SK-MEL-5 (cell line): ENCODE measurements at places on chromosomes 7 and 10.

DNA sequence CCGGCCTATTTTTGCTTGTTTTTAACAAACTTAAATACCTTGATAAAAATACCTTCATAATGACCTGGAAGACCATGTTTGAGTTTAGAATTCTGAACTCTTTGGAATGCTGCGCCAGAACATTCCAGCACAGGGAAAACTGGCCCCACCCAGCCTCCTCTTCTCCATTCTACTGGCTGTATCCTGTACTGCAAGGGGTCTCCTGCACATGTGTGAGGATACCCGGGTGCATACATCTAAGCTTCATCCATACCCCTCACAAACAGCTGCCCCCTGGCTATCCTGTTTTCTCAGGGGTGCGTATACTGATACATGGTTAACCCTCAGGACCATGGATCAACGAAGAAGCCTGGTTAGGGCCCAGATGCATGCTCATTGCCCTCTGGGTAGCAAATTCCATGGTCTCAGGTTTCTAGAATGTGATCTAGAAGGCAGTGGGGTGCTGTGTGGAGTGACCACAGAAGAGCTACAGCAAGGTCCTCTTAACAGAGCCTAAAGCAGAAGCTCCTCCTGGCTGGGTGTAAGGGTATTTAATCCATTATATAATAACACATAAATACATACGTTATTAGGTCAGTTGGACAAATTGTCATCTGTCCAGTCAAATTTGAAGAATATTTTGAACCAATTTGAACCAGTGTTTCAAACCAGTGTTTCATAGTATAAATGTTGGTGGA, 26.1 kb downstream of the HACD1 start:
- no peak for DNase-seq

DNA sequence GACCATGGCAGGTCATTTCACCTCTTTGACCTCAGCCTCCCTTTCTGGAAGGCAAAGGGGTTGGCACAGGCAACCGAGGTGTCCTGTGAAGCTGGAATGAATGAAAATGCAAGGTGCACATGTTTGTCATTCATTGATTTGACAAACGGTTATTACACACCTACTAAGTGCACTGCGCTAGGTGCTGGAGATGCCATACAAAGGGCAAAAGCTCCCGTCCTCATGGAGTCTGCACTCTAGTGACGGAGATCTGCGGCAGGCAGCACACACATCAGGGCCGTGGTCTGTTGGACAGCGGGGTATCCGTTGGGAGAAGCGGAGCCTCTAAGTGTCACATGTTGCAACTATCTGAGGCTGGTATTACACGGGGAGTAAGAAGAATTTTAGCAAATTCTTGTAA, 44.2 kb downstream of the PRF1 start:
- DNase-seq, result no peak

GRCh38 chr7:18684916-18685315, 189.4 kb downstream of the HDAC9 start:
- DNase-seq, result no peak

DNA sequence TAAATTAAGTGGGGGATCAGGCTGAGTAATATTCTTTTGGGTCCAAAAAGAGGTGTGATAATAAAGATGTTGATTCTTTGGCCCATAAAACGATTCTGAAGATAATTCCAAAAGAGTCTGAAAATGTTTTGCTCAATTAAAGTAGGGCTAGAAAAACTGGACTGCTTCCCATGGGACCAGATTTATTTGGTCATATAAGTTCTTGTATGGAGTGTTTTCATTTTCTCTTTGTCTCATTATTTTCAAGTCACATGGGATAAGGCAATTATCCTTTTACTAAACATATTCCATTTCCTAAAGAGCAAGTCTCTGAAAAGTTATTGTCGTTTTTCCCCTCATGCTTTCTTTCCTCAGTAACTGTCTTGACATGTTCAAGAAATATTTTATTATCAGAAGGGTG, 41.5 kb downstream of the CDK6 start:
- DNase-seq, result no peak

GRCh38 chr10:82245157-82245556, 370.2 kb downstream of the NRG3 start:
- DNase-seq, result no peak

DNA sequence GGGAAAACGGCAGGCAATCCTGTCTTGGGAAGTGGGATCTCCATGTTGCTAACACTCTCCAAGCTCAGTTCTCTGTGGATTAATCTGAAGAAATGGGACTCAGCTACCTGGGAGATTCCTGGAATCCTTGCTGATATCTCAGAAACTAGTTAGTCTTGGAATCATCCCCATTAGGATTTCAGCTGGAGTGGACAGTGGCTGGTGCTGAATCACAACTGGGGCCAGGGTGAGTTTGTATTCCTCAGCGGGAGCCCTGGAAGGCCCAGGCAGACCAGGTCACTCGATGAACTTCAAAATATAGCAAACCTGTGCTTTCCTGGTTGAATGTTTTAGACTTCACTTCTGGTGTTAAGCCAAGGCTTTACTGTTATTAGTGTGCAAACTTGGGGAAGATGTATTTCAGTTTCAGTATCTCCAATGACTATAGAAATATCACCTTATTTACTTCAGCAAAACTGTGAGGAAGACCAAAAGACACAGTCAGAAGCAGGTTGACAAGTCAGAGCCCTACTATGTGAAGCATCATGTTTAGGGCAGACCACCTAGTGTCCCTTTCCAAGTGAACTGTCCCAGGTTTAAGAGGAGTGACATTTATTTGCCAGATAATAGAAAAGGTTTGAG, 126.1 kb downstream of the AOAH start:
- DNase-seq, result no peak

GRCh38 chr10:80412486-80412885, 4.1 kb downstream of the PRXL2A start:
- no peak for DNase-seq

GRCh38 chr10:98074315-98074911, 44.0 kb upstream of the CRTAC1 start:
- no peak for DNase-seq

GRCh38 chr7:25262586-25262985, 34.3 kb upstream of the NPVF start:
- no peak for DNase-seq

- peak; percentile 98 for DNase-seq
Observed at GRCh38 chr10:1369665-1370064, 313.5 kb downstream of the WDR37 start.

GRCh38 chr10:100894033-100894432, 18.7 kb upstream of the SLF2 start:
- no peak for DNase-seq

DNA sequence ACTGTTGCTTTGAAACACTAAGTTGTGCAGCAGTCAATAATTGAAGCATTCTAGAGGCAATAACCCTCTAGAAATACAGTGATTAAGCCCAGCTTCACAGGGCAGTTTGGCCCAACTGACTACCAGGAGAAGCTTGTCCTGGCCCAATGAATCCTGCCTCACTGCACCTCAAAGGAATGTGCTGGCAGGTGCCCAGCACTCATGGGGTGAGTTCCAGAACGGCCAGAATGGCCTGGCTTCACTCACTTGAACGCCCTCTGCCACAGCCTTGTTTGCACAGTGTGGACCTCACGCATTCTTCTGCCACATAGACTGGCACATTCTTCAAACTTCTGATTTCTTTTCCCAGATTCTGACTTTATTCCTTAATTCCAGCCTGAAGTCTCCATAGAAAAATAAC, 6.6 kb upstream of the ITIH2 start:
- DNase-seq, result no peak

DNA sequence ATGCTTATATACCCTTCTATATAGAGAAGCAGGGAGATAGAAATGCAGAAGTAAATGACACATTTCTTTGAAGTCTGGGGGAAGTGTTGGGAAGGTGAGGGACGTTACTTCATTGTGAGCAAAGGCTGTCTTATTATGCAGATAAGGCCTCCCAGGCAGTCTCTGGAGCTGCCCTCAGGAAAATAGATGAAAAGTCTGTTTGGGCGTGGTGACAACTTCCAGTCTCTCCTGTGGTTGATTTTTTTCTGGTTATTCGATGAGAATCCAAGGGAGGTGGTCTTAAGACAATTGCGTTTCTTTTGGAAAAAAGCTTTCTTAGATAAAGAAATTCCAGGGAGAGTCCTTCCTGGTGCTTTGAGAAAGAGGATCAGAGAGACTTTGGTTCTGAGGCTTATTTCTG, 84.0 kb downstream of the NEUROD6 start:
- no peak for DNase-seq

DNA sequence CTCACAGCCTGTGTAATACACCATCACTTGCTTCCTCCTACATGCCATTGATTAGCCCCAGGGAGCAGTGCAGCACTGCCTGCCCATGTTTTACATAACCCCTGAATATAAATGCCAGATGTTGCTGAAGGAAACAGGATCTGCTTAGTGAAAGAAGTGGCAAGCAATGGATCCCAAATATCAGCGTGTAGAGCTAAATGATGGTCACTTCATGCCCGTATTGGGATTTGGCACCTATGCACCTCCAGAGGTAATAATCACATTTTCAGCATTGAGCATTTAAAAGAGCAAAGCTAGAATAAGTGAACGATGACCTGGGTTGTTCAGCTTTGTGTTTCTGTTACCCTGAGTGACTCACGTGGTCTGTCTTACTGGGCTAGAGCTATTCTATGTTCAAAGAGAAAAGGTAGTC, at the start of gene AKR1C4:
Gene AKR1C4, plus strand, starts transcription at position 136 of the 412 bp plus-strand sequence. Its CDS starts 31 bp downstream, at position 167.
- DNase-seq, result no peak

DNA sequence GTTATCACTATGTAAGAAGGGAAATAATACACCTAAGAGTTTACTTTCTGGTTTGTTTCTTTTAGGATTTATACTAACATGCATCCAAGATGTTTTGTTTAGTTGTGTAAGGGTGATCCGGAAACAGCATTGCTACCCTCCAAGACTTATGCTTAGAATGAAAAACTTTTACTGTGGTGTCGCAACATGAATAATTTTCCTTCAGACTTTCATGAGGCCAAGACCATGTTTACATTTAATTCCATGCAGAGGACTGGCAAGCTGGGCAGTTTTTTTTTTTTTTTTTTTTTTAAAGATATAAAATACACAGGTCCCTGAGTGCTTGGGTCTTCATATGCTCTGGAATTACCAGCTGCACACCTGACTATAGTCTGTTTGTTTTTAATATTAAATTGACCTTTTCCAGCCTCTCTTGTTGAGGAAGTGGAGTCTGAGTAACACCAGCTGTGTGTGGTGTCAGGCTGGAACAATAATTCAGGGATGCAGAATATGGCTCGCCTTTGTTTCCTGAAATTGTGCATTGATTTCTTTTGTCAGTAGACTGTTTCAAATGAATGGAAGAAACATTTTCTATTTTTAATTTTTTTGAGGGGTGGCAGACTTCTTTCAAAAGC, 81.7 kb downstream of the ST7 start:
- no peak for DNase-seq

DNA sequence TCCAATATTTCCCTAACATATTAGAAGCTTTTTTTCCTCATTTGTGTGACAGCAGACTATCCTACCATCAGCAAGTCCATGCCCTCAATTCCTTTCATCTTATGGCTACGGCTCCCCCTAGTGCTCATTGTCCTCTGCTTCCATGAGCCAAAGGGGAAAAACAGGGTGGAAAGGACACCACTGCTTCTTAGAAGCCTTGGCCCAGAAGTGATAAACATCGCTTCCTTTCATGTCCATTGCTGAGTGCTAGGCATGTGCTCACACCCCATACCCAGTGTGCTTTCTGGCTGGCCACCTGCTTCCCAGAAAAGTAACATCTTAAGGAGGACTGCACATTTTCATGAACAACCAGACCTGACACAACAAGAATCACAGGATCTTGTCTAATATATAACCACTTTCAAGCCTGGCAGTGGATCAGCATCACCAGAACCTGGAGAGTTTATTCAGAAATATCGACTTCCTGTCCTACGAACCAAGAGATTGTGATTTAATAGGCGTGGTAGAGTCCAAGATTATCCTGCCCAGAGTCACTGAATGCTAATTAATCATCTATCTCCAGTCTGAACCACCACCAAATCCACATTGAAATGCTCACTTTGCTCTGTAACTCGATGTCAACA, 650.5 kb upstream of the SORCS1 start:
- DNase-seq, result peak; percentile 82

GRCh38 chr7:47902013-47902412, 46.3 kb downstream of the PKD1L1 start:
- peak; percentile 98 for DNase-seq

DNA sequence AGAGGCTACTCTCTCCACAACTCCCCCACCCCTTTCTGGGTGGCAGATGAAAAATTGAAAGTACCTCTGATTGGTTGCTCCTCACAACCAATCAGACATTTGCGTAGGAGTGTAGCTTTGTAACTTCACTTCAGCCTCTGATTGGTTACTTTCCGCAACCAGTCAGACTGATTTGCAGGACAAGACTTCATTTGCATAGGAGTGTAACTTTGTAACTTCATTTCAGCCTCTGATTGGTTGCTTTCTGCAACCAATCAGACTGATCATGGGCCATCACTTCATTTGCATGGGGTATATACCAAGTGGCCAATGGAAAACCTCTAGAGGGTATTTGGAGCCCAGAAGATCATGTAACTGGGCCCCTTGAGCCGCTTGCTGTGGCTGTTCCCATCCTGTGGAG, 25.6 kb downstream of the CDNF start:
- peak; percentile 4 for DNase-seq

DNA sequence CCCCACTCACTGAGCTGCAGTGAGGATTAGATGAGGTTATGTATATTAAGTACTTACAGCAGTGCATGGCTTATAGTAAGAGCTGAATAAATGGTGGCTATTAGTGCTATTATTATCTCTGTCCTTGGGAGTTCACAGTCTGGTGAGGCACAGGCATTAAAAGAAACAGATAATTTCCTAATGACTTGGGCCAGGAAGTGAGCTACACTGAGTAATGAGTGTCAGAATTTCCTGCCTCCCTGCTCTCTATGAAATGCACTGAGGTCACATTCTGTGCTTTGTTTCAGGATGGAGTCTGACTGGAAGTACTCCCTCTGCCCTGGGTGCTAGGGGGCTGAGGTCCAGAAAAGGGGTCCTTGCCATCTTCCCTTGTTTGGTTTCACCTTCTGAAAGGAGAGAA, 48.7 kb upstream of the LOXL4 start:
- no peak for DNase-seq

DNA sequence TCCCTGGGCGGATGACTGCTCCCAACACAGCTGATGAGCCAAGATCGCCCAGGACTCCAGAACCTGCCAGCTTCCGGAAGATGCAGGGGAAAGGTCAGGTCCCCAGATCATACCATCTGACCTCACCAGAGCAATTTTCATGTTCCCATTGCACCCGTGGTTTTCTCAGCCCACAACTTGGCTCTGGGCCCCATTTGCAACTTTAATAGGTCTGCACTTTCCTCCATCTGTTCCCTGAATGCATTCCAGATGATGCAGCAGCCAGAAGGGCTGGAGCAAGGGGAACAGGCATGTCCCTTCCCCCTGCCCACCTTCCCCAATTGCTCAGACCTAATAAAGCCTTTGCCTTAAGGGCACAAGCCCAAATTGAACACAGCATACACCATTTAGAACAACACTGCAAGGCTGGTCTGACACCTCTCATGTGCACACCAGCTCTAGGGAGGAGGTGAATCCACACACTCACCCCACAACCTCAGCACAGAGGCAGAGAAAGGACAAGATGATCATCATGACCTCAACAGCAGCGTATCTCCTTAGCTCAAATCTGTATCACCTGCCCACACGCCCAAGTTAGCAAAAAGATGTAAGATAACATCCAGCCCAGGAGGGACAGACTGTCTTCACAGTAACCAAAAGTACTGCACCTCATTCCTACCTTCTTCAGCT, 87.5 kb downstream of the PLXNA4 start:
- DNase-seq, result no peak

GRCh38 chr7:118129041-118129795, 54.7 kb upstream of the LSM8 start:
- DNase-seq, result no peak
